ENCODE measurements at places on chromosomes 5 and 9. TPM values are rescaled to one million over a fixed set of nuclear protein-coding genes. Genes with fewer than 3 reads are reported as not detected.

DNA sequence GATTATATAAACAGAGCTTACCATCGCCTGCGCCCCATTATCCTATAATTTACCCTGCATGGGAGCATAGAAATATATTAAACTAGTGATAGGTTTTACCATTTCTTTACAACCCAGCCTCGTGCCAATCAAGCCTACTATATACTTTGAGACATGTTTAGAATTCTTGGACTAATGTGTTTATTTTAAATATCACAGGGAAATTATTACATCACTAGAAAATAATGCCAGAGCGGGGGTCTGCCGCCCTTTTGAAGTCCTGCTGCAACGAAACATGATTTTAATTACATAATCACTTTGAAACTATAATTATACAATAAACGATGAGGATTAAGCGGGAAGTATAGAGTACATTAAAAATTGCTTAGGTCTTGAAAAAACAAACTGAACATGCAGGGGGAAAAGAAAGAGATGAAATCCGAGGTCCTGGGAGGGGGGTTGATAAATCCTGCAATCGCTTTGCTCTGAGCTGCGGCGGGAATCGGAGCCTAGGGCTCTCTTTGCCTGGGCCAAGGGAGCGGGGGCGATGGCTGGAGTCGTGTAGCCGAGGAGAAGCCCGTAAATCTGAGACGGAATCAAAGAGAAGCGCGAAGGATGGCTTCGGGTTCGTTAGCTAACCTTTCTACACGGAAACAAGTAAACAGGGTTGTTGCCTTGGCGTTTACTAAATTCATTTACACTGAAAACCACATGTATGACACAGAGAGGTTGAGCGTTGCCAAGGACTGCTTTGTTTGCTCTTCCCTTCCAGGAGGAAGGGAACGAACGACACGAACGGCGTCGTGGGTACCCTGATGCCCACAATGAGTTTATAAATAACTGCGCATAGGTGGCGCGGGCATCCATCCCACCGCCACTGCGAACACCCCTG lies 127.6 kb downstream of the TMEM174 start:
- DNase-seq = peak; percentile 69
- H3K4me1 ChIP-seq = peaks cover 10% of the 10 kb centered on the region
- no peak overlapping the region for H3K27ac ChIP-seq
- H3K4me3 ChIP-seq = no peak overlapping the region
- peaks cover 100% of the 10 kb centered on the region for H3K27me3 ChIP-seq
- H3K36me3 ChIP-seq = no peaks in the 10 kb centered on the region

DNA sequence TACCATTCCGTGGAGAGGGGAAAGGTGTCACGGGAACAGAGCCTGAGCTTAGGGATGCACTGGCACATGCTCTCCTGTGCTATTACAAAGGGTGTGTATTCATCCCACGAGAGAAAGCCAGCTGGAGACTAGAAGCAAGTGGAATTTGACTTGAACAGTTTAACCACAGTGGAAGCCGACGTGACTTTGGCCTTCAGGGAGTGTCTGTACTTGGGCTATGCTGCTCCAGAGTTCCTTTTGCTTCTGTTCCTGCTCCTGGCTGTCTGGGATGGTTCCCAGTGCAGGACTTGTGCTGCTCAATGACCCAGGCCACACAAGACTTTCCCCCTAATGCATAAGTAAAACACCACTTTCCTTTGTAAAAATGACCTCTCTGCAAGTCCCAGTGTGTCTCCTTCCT lies 7.9 kb upstream of the NFIL3 start:
- no peak overlapping the region for H3K4me3 ChIP-seq
- no peak overlapping the region for H3K27ac ChIP-seq
- H3K36me3 ChIP-seq = no peaks in the 10 kb centered on the region
- no peaks in the 10 kb centered on the region for H3K4me1 ChIP-seq

- H3K4me1 ChIP-seq = no peaks in the 10 kb centered on the region
- peak within 1 kb of the TSS; percentile 73 for H3K4me3 ChIP-seq
- no peaks in the 10 kb centered on the region for H3K27me3 ChIP-seq
- peak within 1 kb of the TSS; percentile 38 for H3K27ac ChIP-seq
- peak; percentile 73 for DNase-seq
Observed at GRCh38 chr9:92947268-92948037, at the start of gene FGD3. FGD3 (plus strand) TSS chr9:92947523; CDS start chr9:92976257, 28,734 bp downstream.

DNA sequence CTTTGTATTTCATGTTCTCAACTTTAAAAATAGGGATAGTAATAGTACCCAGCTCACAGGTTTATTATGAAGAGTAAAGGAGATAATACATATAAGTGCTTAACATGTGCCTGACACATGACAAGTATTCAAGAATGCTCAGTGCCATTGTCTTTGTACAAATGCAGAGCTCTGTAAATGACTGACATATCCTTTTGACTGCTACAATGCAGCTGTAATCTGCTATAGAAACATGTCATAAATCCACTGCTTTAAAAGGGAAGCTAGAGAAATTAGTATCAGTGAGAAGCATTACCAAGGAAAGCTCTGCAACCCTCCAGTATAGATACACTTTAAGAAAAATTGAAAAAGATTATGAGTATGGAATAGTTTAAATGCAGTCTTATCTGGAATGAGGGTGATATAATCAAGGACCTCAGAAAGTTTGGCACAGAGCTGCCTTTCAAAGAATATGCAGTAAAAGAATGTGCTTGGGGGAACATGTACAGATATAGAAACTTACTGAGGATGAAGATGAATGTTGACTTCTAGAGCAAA lies 17.9 kb downstream of the ERAP1 start:
- H3K4me1 ChIP-seq = peaks cover 10% of the 10 kb centered on the region
- H3K36me3 ChIP-seq = peaks cover 27% of the 10 kb centered on the region
- H3K27me3 ChIP-seq = no peaks in the 10 kb centered on the region
- no peak for DNase-seq
- H3K27ac ChIP-seq = no peak overlapping the region

Gene TCF7
- total RNA-seq = 6.4 TPM

Measured in endodermal cell (in vitro differentiated cells).